Hematopoietic multipotent progenitor cell treated with erythropoietin and hydrocortisone succinate and interleukin-3 and kit ligand, for 4 days (in vitro differentiated cells): ENCODE measurements at places on chromosomes 6 and 20.

DNA sequence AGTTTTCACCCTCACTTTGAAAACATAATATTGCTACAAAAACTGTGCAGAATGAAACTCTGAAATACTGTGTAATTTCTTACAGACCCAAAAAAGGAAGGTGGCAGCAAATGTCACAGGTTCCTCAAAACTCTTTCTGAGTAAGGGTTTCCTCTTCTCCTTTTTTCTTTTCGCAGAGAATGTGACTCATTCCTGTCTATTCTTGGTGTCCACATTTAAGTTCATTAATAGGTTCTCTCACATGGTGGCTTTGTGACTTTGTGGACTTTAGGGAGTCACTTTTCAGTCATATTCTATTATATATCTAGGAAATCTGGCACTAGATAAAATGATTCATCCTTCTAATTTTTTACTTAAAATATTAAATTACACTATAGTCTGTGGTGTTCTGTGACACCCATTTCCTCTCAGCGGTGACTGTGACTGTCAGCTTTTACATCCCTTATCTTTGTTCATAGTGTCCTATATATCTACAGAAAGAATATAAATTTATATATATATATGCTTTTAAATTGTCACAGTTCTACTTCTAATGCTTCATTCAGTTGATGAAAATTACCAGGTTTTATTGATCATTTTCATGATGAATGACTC, 126.8 kb upstream of the HCRTR2 start:
- DNase-seq: peak; percentile 74

- no peak for DNase-seq
Measured at GRCh38 chr6:50842861-50843384, 24.3 kb downstream of the TFAP2B start.

DNA sequence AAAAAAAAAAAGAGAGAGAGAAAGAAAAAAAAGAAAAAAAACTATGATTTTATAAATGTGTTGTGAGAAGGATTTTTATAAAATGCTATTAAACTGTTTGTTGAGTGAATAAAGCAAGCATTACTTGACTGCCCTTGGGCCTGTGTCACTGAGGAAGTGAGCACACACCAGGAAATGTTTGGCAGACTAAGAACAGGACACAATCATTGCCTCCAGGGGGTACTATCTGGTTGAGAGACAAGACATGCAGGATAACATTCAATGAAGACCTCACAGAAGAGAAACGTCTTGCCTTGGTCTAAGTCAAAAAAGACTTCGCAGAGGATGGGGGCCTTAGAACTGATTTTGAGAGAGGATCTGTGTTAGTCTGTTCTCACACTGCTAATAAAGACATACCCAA, 40.6 kb downstream of the MTFR2 start:
- no peak for DNase-seq

DNA sequence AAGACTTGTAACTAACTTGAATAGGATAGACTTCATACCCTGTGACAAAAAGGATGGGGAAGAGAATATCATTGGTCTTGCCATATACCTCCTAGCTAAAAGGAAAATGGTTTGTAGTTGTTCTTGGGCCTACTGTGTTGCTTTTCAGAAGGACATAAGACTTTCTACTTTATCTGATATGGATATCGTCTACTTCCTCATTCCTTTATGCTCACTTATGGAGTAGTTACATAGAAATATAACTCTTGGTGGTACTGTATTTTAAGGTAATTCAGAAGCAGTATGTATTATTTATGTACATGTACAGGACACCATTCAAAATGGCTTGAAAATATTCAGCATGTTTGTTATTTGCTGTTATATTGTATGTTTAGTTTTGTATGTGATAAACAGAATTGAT, 8.0 kb downstream of the FAM217B start:
- DNase-seq: peak; percentile 55

GRCh38 chr20:4369119-4369797, 352.5 kb upstream of the PRND start:
- peak; percentile 9 for DNase-seq

- no peak for DNase-seq
Measured at GRCh38 chr6:75493400-75494064, at the start of gene FILIP1. FILIP1 (minus strand) TSS chr6:75493800; CDS start chr6:75414972, 78,828 bp downstream.

GRCh38 chr20:21509079-21509596, 4.7 kb downstream of the NKX2-2 start:
- DNase-seq: no peak

DNA sequence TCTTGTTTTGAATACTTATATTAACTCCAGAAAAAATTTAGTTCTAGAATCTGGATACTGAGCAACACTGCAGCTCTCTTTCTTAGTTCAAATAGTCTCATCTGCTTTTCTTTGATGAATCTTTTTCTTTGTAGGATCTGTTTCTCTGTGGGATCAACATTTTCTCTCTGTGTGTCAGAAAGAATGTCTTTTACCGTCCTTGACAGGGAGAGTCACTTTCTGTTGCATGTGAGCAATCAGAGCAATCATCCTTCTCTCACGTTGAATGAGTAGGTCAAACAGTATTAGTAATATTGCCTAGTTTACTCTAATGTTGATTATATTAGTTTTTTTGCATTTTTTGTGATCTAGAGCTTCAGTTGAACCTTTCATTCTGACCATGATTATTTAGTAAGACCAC, 130.9 kb downstream of the TRMT11 start:
- no peak for DNase-seq

DNA sequence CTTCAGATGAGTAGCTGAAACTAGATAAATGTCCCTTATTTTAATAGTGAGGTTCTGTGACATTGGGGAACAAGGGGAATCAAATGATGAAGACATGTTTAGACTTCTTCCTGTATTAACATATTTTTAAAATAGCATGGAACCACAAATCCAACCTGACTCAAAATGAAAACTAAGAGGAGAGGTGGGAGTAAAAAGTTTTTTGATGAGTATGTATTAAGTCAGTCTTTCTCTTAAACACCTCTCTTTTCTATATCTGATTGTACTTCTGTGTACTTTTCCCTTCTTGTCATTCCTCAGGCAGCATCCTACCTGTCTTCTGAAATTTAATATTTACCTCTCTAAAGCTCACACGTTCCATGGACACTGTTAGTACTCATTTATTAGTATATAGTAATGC, 8.7 kb upstream of the SDHAF4 start:
- DNase-seq: no peak

DNA sequence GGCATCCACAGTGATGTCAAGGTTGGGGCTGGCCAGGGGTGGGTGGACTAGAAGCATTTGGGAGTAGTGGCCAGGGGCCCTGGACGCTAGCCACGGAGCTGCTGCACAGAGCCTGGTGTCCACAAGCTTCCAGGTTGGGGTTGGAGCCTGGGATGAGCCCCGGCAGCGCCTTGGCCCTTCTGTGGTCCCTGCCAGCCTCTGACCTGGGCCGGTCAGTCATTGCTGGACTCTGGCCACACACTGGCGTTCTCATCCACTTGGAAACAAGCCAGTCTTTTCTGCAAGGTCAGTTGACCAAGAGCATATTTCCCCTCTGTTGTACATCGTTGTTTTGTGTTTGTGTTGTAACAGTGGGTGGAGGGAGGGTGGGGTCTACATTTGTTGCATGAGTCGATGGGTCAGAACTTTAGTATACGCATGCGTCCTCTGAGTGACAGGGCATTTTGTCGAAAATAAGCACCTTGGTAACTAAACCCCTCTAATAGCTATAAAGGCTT, 8.4 kb downstream of the PSMA7 start:
- DNase-seq: no peak

- no peak for DNase-seq
Measured at GRCh38 chr6:56445818-56446217, 196.9 kb downstream of the DST start.

DNA sequence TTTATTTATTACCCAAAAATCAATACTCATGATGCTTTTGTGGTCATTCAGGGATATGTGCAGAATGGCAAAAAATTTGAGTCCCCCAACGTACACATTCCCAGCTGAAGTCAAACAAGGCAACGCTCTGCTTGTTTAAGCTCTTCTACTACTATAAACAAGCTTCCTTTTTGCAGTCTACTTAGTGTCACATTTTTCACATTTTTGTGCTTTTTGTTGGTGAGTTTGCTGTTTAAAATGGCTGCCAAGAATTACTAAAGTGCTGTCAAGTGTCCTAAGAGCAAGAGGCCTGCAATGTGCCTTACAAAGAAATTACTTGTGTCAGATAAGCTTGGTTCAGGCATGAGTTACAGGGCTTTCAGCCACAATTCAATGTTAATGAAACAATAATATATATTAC, 2.1 kb downstream of the WFDC8 start:
- no peak for DNase-seq

DNA sequence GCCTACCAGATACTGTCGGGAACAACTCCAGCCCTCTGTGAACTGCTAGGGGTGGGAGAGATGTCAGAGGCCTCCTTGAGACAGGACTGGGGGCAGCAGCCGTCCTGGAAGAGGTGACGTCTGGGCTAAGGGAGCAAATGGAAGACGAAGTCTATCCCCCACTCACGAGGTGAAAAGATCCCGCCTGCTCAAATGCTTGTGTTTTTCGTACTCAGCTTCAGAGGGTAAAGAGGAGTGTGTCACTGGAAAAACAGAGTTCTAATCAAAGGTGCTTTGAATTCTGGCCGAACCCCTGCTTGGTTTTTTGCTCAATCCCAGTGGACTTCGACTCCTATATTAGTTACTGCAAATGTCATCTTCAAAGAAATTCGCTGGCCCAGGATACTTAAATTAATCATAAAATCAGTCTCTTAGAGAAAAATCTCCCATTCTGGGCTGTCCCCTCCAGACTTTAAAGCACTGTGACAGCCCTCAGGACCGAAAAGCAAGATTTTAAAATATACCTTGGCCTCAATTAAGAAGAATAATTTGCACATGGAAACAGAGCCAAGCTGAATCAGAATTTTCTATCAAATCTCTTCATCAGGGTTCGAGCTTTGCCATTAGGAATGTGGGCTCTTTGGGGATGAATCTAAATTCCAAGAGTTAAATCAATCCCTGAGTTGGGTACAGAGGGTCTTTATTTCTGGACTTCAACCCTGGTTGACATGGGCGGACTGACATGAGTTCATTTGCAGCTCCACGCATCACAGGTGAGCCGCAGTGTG, 61.8 kb upstream of the AFDN start:
- DNase-seq: no peak

GRCh38 chr6:86728976-86729375, 208.4 kb upstream of the HTR1E start:
- DNase-seq: no peak

DNA sequence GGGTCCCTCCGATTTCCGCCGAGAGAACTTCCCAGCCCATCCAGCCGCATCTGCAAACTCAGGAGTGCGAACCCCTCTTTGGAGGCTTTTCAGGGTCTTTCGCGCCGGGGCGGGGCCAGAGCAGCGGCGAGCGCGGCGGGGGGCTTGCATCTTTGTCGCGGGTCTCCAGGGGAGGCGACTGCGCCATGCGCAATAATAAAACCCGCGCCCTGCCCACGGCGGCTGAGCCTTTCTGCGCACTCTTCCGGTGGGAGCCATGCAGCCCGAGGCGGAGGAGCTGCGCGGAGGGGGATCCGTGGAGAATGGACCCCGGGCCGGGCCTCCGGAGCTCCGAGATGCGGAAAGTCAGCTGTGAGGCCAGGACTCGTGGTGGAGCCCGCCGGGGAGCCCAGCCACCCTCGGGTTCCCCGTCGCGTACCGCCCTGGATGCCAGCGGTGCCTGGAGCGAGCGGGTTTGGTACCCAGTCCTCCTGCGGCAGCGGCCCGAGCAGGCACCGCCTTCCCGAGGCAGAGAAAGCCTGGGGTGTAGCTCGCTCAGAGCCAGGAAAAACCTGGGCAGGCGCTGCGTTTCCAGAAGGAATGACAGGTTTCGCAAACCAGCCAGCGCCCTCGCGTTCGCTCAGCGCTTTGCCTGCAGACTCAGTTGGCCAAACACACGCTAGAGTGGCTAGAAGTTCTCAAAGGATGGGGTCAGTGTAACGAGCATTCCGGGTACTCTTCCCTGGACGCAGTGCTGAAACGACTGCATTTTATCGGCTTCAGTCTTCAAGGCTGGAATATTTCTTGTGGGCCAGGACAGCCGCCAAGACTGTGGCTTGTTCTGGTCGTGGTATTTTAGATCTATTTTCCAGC, 1.2 kb downstream of the AKAP12 start:
- DNase-seq: peak; percentile 20

GRCh38 chr6:52573295-52573694, 3.6 kb downstream of the TRAM2 start:
- no peak for DNase-seq

GRCh38 chr6:67916399-67916798, 718.7 kb upstream of the ADGRB3 start:
- DNase-seq: no peak

DNA sequence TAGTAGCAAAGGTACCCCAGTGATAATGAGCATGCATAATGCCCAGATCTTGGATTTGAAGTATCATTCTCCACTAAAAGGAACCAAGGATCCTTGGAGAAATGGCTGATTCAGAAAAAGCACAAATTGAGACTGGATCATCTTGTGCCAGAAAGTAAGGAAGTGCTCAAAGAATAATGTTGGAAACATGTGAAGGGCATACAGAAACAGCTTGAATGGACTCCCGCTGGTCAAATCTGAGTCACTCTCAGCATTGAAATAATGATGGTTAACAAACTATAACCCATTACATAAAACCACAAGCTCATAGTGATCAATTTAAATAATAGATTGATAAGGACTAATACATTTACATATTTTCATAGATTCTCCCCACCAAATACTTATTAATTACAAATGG, 3.6 kb upstream of the OSTM1 start:
- no peak for DNase-seq

DNA sequence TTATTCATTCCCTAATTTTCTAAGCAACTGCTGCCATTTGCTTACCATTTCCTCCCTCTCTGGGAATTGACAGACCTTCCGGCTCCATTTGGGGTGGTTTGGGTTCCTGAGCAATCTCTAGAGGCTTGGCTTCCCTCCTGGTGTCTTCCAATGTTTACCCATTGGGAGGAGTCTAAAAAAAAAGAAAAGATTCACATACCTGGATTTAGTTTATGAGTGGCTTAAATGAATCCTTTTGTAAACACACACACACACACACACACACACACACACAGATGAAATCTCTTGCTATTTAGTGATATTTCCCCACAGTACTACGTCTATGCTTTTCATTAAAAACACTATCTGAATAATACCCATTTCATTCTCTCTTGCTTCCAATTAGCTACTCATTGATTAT, 48.3 kb upstream of the TRAF3IP2 start:
- DNase-seq: no peak

DNA sequence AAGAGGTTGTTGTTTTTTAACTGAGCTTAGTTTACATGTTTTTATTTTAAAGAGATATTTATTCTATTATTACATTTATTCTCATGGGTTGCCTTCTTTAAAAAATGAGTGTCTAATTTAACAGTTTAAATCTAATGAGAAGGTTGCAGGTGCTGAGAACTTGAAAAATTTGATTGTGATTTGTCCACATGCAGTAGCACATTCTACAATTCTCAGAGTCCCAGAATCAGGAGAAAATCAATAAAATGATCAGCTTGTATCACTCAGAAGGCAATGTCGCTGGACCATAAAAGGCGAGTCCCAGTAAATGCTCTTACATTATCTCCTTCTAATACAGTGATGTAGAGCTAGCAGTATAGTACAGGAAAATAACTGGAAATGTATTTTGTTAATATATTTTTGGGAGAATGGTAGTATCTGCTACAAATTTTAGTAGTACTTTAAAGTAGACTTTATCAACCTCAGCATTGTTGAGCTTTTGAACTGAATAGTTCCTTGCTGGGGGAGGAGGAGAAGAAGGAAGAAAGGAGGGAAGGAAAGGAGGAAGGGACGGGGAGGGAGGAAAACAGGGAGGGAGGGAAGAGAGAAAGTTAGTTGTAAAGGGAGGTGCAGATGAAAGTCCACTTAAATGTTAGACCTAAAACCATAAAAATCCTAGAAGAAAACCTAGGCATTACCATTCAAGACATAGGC, 458.0 kb downstream of the DOK5 start:
- DNase-seq: no peak

- no peak for DNase-seq
Measured at GRCh38 chr6:105001906-105002305, 45.0 kb downstream of the LIN28B start.
